Regular cardiac myocyte (primary cell): ENCODE measurements at places on chromosomes 6 and 20. TPM values are rescaled to one million over a fixed set of nuclear protein-coding genes. Genes with fewer than 3 reads are reported as not detected.

The JPH2 gene
- total RNA-seq: 0.96 and 2.5 TPM in 2 replicates

The ZNF341 gene
- total RNA-seq: 0.77 and 1.1 TPM in 2 replicates

The USP49 gene
- total RNA-seq: 1.3 and 2.8 TPM in 2 replicates

The CEP57L1 gene
- total RNA-seq: 24.0 and 29.1 TPM in 2 replicates

The ZSCAN9 gene
- 9.8 and 12.1 TPM in 2 replicates for total RNA-seq

The TRIM40 gene
- total RNA-seq: not detected in 2 replicates

The B4GALT5 gene
- total RNA-seq: 15.2 and 17.1 TPM in 2 replicates

The FNDC11 gene
- total RNA-seq: 0.19 and 0.56 TPM in 2 replicates

The PIM1 gene
- total RNA-seq: 7.9 and 30.2 TPM in 2 replicates

The KCNQ5 gene
- 5.1 and 7.9 TPM in 2 replicates for total RNA-seq

The DDX43 gene
- 0.56 and 1.2 TPM in 2 replicates for total RNA-seq

The SLC17A1 gene
- total RNA-seq: not detected in 2 replicates

The ZFAND3 gene
- total RNA-seq: 19.2 and 21.4 TPM in 2 replicates

The CRISP3 gene
- total RNA-seq: not detected in 2 replicates

The PNPLA1 gene
- total RNA-seq: not detected in 2 replicates

The ME1 gene
- 9.9 and 11.3 TPM in 2 replicates for total RNA-seq

The PGM3 gene
- total RNA-seq: 158 and 165 TPM in 2 replicates

The HLA-DRA gene
- 0.38 and 1.7 TPM in 2 replicates for total RNA-seq

The RAMACL gene
- total RNA-seq: 0.38 and 1.1 TPM in 2 replicates

The GJA10 gene
- not detected in 2 replicates for total RNA-seq

The NOX3 gene
- total RNA-seq: not detected in 2 replicates

The MTO1 gene
- 24.8 and 34.7 TPM in 2 replicates for total RNA-seq

The CYP39A1 gene
- total RNA-seq: under 0.01 and 1.1 TPM in 2 replicates

The SDCBP2 gene
- 2.3 TPM in 2 replicates for total RNA-seq

The PHACTR1 gene
- total RNA-seq: 0.19 and 0.56 TPM in 2 replicates

The PDYN gene
- total RNA-seq: not detected in 2 replicates

The RUNX2 gene
- total RNA-seq: 0.77 and 1.7 TPM in 2 replicates

The SMAP1 gene
- 15.3 and 17.8 TPM in 2 replicates for total RNA-seq

The PGC gene
- total RNA-seq: not detected in 2 replicates
